ENCODE measurements at places on chromosomes 11 and 22. TPM values are rescaled to one million over a fixed set of nuclear protein-coding genes. Genes with fewer than 3 reads are reported as not detected.

Gene SC5D
- 97.1 TPM for polyA plus RNA-seq

- peaks cover 9% of the 10 kb centered on the region for H3K4me1 ChIP-seq
- peaks cover 2% of the 10 kb centered on the region for H3K36me3 ChIP-seq
- DNase-seq = no peak
These were observed 969 bp downstream of the CCDC117 start for GRCh38 chr22:28773461-28773867.

- DNase-seq = no peak
- H3K27me3 ChIP-seq = no peaks in the 10 kb centered on the region
- H3K27ac ChIP-seq = no peak overlapping the region
- H3K4me3 ChIP-seq = no peak overlapping the region
- no peaks in the 10 kb centered on the region for H3K36me3 ChIP-seq
These were observed 41.5 kb upstream of the CARD18 start for GRCh38 chr11:105181100-105181499.

DNA sequence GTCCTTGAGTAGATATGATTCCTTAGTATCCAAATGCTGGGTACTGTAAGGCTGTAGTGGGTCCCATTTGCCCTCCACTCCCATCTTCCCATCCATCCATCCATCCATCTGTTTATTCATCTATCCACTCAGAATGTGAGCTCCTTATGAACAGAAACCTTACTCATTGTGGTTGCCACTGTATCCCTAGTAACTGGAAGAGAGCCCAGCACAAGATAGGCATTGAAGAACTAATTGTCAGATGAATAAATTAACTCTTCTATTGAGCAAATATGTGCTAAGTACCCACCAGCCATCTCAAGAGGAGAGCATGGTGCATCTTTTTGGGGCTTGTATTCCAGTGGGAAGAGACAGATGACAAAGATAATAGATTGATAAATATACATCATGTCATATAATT, 86.4 kb upstream of the SEZ6L start:
- H3K27ac ChIP-seq = no peak overlapping the region
- DNase-seq = no peak
- H3K36me3 ChIP-seq = no peaks in the 10 kb centered on the region
- no peaks in the 10 kb centered on the region for H3K27me3 ChIP-seq

DNA sequence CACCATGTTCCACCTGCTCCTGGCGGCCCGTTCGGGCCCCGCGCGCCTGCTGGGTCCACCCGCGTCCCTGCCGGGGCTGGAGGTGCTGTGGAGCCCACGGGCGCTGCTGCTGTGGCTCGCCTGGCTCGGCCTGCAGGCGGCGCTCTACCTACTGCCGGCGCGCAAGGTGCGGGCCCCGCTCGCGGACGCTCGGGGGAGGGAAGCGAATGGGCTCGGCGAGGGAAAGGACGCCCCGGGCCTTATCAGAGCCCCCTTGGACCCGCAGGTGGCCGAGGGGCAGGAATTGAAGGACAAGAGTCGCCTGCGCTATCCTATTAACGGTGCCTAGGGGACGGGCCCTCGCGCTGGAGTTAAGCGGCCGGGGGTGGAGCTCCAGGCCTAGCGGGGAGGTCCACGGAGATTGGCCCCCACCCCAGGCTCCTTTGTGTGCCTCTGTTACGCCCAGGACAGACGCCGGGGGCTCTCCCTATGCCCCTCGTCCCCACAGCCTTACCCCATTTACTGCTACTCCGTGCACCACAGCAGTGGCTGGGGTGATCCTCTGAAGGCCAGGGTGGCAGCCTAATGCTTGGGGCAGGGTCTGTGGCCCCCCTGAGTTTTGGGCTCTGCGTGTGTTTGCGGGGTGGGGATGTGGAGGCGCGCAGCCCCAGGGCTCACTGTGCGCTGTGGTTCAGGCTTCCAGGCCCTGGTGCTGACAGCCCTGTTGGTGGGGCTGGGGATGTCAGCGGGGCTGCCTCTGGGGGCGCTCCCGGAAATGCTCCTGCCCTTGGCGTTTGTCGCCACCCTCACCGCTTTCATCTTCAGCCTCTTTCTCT, 1.1 kb downstream of the TM7SF2 start:
- no peaks in the 10 kb centered on the region for H3K27me3 ChIP-seq
- H3K4me1 ChIP-seq = peaks cover 65% of the 10 kb centered on the region
- H3K36me3 ChIP-seq = no peaks in the 10 kb centered on the region
- H3K27ac ChIP-seq = peak overlapping the region; percentile 87

DNA sequence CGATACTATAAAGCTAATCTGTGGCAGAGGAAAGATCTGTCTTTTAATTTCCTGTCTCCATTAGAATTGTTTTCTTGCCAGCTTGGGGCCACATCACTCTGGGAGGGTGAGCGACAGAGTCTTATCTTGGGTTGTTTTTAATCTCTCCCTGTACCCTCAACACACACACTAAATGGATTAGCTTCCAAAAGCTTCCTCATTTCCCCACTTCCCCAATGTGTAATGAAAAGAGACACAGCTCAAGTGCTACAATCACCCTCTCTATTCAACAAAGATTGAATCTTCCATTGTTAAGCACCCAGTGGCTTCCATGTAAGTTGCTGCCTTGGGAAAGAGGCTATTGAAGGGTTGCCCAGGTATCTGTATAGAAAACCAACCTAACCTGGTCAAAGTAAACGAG, 6.1 kb upstream of the ASCL3 start:
- H3K27me3 ChIP-seq = no peaks in the 10 kb centered on the region
- peaks cover 31% of the 10 kb centered on the region for H3K36me3 ChIP-seq
- no peak overlapping the region for H3K27ac ChIP-seq
- DNase-seq = no peak
- no peak overlapping the region for H3K4me3 ChIP-seq

DNA sequence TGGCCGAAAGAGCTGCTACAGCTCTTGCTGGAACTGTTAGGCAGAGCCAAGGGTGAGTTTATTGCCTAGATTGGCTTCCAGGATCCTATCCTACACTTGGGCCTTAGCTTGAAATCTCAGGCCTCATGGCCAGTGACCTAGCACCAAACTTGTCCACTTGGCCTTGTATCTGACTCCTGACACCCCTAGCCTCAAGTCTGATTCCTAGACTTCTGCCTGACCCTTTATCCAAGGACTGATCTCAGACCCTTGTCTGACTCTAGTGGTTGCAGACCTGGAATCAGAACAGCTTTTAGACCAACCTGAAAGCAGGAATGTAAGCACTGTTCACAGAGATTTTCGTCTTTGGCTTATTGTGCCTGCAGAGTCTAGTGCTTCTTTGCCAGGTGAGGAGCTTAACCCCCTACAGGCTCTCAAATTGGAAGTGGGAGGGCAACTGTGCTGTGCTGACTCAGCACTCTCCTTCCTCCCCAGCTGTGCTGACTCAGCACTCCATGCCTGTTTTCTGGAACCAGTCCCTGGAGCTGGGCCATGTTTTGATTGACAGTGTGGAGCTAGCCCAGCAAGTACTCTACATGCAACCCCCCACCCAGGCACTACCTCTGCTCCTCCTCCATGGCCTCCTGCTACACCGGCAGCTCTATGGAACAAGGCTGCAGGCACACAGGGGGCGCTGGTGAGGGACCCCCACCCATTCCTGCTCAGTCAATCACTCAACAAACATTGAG, 35.1 kb downstream of the RRP8 start:
- peaks cover 29% of the 10 kb centered on the region for H3K4me1 ChIP-seq
- H3K27me3 ChIP-seq = no peaks in the 10 kb centered on the region
- H3K4me3 ChIP-seq = no peak overlapping the region
- peak; percentile 82 for DNase-seq
